ENCODE measurements at places on chromosomes 7 and 10. TPM values are rescaled to one million over a fixed set of nuclear protein-coding genes. Genes with fewer than 3 reads are reported as not detected.
A peak's percentile ranks its signal among the peaks of the same experiment; 100 is the strongest.

- DNase-seq: no peak
Observed at GRCh38 chr10:100655760-100656421, 89.5 kb upstream of the PAX2 start.

GRCh38 chr7:69090936-69091335, 507.3 kb upstream of the AUTS2 start:
- no peak for DNase-seq

GRCh38 chr10:93272884-93273675, 199.4 kb downstream of the CYP26A1 start:
- no peak for DNase-seq

DNA sequence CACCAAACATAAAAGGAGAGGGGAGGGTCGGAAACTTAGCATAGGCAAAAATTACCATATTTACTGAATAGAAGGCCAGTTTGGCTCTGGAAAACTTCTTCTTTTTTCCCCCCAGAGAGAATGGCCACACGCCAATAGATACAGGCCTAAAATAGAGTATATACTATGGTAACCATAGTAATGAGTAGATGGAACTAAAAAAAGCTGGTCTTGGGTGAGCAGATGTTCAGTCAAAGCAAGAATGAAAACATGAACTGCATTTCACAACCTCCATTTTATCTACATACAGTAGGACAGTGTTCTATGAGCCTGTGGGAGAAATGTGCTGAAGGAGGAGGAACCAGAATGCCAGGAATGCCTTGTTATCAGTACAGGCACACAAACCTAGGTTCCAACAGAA, 141.7 kb upstream of the SEMA3A start:
- peak; percentile 89 for DNase-seq

DNA sequence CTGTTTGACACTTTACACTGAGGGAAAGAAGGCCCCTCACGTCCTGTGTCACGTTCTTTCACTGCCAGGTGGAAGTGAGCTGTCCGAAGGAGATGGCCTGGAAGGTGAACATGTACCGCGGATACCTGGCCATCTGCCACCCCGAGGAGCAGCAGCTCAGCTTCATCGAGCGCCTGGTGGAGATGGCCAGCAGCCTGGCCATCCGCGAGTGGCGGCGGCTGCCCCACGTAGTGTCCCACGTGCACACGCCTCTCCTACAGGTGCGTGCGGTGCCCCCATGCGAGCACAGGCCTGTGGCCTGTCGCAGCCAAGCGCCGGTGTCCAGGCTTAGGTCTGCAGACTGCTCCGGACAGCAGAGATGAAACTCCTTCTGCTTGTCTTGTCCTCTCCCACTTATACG, 103.4 kb downstream of the TRRAP start:
- no peak for DNase-seq

Gene STEAP4
- total RNA-seq: not detected

- DNase-seq: no peak
Observed at GRCh38 chr10:102540023-102540422, 36.3 kb downstream of the SUFU start.

- no peak for DNase-seq
Observed at GRCh38 chr10:117938104-117938503, 108.6 kb downstream of the RAB11FIP2 start.

Gene OR2A5
- not detected for total RNA-seq

DNA sequence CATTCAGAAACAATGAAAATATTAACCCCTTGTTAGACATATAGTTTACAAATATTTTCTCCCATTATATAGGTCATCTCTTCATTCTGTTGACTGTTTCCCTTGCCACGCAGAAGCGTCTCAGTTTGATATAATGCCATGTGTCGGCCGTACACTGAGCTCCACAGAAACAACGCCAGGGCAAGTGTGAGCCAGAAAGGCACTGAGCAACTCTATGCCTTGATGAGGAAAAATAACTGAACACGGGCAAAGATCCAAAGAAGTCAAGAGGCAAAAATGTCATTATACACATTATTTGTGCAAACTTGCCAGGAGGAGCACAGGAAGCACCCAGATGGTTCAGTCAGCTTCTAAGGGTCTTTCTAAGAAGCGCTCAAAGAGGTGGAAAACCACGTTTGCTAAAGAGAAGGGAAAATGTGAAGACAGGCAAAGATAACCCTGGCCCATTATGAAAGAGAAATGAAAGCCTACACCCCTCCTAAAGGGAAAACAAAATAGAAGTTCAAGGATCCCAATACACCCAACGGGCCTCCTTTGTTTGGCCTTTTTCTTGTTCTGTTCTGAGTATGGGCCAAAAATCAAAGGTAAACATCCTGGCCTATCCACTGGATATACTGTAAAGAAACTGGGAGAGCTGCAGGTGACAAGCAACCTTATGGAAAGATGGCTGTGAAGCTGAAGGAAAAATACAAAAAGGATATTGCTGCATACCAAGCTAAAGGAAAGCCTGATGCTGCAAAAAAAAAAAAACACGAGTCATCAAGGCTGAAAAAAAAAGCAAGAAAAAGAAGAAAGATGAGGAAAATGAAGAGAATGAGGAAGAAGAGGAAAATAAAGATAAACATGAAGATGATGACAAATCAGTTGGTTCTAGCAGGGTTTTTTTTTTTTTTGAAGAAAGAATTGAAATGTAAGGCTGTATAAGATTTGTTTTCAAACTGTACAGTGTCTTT, 15.5 kb downstream of the ARHGAP12 start:
- peak; percentile 45 for DNase-seq

DNA sequence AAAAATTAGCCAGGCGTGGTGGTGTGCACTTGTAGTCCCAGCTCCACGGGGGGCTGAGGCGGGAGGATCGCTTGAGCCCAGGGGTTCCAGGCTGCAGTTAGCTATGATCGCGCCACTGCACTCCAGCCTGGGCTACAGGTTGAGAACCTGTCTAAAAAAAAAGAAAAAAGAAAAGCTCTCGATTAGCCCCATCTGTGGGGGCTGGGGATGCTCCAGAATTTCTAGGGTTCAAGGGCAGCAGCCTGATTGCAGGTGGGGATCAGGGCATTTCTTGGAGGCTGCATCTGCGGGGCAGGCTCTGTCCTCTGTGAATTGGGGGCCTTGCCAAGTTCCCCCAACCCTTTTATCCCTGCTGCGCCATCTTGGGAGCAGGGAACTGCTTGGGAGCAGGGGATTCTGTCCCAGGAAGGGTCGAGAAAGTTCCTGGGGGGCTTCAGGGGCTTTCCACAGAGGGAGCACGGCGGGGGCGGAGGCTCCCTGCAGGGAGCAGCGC, 651 bp upstream of the ARPC1A start:
- no peak for DNase-seq

DNA sequence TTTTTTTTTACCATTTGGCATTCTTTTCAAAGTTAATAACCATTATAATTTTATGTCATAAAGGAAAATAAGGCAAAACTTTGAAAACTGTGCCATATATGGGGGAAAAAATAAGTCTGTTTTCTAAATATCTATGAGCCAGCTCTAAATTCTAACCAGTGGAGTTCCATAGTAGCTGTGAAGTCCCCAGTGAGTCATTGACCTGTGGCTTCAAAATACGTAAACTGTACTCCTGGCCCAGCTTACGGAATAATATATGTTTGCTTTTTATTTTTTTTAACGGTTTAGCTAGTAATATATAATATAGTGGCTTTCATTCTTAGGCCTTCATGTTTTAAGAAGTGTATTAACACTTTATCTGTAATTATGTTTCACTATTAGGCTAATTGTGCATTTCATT, 20.5 kb downstream of the ZRANB1 start:
- DNase-seq: peak; percentile 27

DNA sequence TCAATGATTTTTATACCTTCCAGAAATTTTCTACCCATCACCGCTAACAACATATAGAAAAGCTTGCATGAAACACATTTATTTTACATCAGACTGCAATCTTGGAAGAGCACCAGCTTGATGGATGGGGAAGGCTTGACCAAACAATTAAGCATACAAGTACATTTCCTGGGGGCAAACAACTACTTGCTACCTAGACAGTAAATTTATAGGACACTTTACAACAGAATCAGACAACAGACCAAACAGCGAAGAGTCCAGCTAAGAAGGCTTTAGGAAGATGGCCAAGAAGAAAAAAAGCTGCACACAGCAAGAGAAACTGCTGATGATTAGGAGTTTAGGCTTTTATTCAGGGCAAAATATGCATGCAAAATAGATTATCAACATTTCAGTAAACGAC, 8.0 kb downstream of the AASS start:
- DNase-seq: no peak

GRCh38 chr7:28862595-28863272, 95.4 kb downstream of the TRIL start:
- DNase-seq: peak; percentile 55

DNA sequence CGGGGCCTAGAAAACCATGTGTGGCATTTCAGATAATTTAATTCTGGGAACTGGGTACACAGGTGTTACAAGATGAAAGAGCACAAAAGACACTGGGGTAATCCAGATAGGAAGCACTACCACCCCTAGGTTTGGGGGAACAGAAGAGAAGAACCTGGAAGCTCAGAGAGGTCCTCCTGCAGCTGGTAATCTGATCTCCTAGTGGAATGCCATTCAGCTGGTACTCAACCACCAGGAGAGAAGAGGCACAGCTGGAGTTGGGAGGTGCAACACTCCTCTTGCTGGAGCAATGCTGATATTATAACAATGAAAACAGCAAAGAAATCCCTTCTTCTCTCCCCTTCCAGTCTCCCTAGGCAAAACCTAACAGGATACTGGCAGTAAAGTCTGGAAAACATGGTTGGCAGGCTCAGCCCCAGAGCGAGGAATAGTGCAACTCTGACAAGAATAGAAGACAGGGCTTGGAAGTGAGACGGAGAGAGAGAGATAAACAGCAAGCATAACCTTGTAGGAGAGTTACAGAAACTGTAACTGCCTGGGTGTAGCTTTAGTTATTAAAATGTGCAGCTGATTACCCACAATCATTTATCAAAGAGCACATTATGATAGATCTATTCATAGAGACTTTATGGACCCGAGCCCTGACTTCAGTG, 35.0 kb downstream of the NRF1 start:
- no peak for DNase-seq

Gene MORN4
- total RNA-seq: 16.2 TPM

GRCh38 chr10:44298713-44299112, 86.2 kb downstream of the CXCL12 start:
- no peak for DNase-seq

- DNase-seq: peak; percentile 47
Observed at GRCh38 chr10:86229376-86229775, 137.2 kb downstream of the GRID1 start.

- DNase-seq: no peak
Observed at GRCh38 chr7:139627831-139628230, 104.3 kb downstream of the CLEC2L start.

DNA sequence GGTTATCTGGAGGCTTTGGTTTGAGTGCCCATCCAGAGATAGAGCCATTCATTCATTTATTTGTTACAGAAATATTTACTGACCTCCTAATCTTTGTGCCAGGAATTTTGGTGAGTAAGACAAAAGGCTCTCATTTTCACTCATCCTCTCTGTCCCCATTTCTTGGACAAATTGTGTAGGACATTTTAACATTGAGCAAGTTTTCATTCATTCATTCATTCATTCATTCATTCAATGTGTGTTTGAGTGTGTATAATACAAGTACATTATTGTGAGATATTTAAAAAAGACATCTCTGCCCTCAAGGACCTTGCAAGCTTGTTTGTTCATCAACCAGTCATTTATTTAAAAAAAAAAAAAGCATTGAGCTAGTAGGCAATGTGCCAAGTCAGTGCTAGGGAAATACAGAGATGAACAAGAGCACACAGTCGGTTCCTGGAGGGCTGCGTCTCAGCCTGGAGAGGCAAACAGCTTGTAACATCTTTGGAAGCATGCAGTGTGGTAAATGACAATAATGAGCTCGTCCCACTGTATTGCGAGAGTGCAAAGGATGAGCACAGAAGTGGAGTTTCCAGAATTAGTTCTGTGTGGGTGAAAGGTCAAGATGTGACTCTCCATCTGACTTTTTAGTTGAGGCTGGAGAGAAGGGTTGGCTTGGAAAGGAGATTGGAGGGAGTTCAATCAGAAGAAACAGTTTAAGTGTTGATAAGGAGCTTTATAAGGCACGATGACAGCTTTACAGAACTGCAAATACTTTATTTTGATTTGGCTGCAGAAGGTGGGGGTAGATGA, 50.5 kb upstream of the HBP1 start:
- peak; percentile 2 for DNase-seq

Gene UCN3
- total RNA-seq: not detected

DNA sequence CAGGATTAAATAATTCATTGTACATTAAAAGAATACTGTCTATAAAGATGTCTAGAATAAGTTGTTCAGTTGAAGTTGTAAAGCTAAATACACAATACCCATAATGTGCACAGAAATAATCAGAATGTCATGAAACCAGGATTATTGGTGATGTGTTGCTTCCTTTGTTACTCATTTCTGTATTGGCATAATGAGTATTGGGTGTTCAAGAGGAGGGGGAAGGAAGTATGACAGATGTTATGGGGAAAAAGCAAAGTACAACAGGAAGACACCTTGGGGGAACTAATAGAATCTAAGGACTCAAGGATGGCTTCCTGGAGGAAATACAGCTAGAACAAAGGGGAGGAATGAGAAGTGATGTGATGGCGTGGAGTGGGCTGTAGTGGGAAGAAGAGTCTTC, 15.0 kb downstream of the ANKRD1 start:
- no peak for DNase-seq

- no peak for DNase-seq
Observed at GRCh38 chr7:145105561-145105960, 269.7 kb upstream of the TPK1 start.

GRCh38 chr10:106535304-106535953, 629.1 kb downstream of the SORCS1 start:
- no peak for DNase-seq

Gene PFKP
- 361 TPM for total RNA-seq

Gene CPN1
- total RNA-seq: not detected

Gene ZNF783
- total RNA-seq: 11.2 TPM

DNA sequence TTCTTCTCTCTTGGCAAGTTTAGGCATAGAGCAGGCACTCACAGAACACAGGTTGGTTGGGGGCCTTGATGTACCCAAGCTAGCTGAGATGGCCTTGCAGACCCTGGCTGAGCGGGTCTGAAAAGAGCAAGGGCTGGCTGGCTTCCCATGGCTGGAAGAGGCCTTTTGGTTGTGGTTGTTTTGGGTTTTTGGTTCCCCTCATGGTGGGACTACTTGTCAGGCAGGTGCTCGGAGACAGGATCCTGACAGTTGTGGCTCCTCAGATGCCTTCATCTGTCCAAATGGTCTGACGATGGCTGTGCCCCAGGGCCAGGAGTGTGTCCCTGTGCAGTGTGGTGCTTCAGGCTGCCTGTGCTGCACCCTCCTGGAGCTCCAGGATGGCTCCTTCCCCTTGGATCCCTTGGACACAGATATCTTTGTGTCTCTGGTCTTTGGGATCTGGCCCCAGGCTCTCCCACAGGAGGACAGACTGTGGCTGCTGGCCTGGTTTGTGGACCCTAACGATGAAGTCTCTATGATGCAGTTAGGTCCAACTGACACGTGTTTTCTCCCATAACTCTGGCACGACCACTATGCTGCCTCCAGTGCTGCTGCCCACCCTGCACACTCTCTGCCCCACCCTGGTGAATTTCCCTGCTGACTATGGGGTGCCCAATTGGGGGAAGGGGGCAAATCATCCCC, 321.5 kb upstream of the ZNF32 start:
- no peak for DNase-seq

DNA sequence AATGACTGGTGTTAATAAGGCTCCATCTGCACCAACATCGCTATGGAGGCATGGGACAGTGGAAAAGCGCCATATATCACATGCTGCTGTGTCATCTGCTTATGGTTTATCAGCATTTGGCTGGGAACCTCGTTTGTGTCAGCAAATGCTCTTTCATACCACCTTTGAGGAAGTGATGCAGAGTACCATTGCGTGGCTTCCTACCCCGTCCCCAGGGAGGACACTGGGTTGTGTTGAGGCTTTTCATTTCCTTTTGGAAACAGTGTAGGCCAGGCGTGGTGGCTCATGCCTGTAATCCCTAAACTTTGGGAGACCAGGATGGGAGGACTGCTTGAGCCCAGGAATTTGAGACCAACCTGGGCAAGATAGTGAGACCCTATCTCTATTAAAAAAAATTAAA, 6.8 kb downstream of the TACR2 start:
- DNase-seq: no peak
